Activated CD4-positive, alpha-beta T cell treated with anti-CD3 and anti-CD28 coated beads, Interleukin-2, amount 50 U/mL, for 48 hours (primary cell): ENCODE measurements at places on chromosomes 5 and 9.

DNA sequence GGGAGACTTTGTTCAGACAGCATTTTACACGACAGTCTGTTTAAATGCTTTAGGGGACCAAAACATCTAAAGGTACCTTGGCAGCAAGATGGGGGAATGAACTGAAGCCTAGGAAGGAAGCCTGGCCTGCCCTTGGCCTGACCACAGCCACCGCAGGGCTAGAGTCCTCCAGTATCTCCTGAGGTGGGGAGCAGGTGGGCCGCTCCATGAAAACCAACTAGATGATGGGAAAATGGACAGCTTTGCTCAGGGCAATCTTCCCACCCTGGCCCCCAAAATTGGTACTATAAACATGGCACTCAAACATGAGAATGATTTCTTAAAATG lies 153.3 kb downstream of the AUH start:
- no peak for DNase-seq

GRCh38 chr5:56605231-56605630 lies 210.1 kb upstream of the MAP3K1 start:
- DNase-seq, result no peak

DNA sequence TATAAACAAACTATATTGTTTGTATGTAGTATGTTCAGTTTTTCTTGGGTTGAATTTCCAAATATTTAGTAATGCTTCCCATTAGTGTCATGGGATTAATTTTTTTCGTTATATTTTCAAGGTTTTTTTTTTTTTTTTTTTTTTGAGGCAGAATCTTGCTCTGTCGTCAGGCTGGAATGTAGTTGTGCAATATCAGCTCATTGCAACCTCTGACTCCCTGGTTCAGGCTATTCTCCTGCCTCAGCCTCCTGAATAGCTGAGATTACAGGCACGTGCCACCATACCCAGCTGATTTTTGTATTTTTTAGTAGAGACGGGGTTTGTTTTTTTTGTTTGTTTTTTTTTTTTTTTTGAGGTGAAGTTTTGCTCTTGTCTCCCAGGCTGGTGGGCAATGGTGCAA lies 10.6 kb downstream of the DDX46 start:
- no peak for DNase-seq

- DNase-seq, result no peak
Measured at GRCh38 chr9:133948561-133949485, 43.3 kb downstream of the VAV2 start.

DNA sequence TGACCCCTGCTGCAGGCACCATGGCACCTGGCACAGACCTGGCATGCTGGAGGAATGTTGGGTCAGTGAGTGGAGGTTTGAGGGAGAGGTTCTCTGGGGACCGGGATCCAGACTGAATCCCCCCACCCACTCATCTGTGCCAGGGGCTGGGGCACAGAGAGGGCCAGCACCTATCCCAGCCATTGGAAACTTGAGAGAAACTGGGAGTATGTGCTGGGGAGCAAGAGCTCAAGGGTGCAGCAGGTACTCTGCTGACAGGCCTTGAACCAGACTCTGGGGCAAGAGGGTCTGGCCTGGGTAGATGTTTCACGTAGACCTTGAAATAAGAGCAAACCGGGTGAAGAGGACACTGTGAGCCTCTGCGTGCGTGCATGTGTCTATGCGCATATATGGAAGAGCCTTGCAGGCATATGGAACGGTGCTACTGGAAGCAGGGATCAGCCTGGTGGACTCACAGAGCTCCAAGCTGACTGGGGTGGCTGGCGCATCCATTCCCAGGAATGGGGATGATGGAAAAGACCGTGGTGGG lies 8.8 kb downstream of the FGF18 start:
- no peak for DNase-seq

DNA sequence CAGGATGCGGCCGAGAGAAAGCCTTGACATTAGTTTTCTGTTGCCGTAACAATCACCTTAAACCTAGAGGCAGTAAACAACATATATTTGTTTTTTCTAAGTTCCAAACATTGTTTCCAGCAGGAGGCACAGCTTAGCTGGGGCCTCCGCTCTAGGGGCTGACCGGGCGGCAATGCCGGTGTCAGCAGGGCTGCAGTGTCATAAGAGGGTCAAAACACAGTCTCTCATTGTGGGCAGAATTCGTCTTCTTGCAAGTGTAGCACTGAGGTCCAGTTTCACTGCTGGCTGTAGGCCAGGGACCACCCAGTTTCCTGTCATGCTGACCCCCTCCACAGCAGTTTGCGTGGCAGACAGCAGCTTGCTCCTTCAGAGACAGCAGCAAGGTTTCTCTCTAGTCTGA lies 186.2 kb downstream of the PJA2 start:
- DNase-seq, result no peak

GRCh38 chr5:37047947-37048346 lies 171.4 kb downstream of the NIPBL start:
- DNase-seq, result no peak

DNA sequence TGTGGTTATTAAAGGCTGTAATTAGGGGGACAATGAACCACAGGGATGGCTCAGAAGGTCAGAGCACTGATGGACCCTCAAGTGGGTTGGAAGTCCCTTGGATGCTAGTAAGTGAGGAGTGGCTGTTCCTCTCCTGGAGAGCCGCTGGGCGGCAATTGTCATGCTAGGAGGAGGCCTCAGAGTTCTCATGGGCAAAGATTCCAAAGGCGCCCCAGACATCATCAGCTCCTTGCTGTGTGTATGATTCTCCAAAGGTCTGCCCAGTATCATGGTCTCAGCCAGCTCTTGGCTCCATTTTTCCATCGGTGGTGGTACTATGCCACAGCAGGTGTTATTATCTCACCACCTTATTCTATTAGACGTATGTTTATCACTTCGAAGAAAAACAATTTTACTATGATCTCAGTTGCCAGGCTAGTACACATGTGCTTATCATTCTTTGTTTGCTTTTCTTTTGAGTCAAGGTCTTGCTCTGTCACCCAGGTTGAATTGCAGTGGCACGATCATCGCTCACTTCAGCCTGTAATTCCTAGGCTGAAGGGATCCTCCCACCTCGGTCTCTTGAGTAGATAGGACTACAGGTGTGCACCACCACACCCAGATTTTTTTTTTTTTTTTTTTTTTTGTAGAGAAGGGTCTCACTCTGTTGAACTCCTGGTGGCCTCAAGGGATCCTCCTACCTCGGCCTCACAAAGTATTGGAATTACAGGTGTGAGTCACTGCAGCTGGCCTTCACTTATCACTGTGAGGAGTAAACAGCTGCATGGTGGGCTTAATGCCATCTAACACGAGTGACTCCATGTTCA lies 46.8 kb downstream of the EXOSC2 start:
- no peak for DNase-seq

DNA sequence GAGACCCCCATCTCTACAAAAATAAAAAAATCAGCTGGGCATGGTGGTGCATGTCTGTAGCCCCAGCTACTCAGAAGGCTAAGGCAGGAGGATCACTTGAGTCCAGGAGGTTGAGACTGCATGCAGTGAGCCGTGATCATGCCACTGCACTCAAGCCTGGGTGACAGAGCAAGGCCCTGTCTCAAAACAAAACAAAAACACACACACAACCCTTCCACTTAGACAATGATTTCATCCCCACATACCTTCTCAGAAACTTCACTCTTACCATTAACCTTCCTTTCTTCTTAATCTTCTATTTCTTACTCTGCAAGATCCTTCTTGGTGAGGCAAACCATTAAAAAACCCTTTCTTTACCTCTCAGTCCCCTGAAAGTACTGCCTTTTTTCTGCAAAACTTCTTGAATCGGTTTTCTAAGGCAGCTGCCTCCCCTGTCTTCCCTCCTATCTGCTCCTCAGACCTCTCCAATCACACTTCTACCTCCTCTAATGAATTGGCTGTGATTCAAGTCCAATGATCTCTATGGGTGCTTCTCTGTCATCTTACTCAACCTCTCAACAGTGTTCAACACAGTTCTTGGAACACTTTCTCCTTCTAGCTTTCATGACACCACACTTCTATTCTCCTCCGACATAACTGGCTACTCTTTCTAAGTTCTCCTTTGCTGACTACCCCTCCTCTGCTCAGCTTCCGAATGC lies 47.3 kb downstream of the PFDN1 start:
- DNase-seq, result no peak

DNA sequence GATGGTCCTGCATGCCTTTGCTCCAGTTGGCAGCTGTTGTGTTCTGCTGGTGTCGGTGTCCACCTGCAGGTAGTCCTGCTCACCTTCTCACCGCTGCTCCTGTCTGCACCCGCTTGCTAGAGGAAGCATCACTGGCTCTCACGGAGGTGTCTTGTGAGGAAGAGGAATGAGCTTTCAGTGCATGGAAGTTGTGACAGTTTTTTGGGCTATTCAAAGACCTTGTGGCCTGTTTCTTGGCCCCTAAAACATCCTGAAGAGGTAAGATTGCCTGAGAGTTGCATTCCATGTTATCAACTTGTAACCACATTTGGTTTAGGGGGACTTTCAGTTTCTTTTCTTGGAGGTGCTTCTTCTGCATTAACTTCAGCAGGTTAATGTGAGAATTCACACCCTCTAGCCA lies 85.6 kb downstream of the MACROH2A1 start:
- DNase-seq, result no peak

DNA sequence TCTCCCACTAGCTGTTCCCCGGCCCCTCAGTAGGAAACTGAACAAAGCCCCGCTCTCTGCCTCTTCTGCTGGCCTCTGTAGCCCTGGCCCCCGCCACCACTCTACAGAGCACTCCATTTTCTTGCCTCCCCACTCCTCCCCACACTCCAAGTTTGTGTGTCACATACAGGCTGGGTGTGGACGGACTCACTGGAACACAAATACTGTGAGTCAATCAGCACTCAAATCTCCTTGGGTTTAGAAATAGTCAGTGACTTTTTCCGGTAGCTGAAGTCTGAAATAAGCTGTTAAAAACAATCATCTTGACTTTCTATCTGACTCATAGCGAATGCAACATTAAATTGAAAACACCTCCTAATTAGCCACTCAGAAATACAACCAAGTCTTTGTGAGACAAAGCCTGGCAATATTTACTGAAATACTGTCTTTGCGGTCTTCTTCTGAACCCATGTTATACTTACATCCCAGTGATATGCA lies 122.5 kb downstream of the LHFPL2 start:
- DNase-seq, result no peak

GRCh38 chr5:137454671-137455070 lies 44.5 kb downstream of the SPOCK1 start:
- DNase-seq, result no peak

GRCh38 chr5:140327589-140327988 lies 18.8 kb downstream of the HBEGF start:
- no peak for DNase-seq

DNA sequence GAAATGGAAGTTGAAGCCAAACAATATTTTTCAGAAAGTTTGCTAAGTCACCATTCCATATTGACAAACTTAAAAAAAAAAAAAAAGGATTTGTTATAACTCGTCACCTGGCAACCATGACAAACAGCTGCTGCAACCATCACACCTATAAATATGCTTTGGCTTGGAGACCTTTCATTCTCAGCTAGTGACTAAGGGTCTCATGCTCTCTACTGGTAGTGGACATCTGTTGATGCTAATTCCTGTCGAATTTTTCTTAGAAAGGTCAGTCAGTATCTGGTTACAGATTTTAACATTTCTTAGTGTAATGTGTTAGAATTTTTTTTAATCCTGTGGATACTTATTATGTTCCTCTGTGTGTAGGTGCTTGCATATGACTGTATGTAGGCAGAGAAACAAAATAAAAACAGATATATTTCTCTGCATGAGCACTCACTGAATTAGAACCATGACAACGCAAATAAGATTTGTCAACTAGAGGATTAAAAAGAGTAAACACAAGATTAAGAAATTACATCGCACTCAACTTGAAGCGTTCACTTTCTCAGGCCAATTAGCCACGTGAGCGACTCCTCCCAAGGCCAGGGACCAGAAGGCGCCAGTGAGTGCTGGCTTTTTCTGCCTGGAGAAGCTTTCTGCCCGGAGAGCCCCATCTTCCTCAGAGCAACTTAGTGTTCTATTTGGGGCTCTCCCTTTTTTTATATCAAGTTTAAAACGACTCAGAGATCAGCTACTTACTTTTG lies 27.0 kb upstream of the ZNF622 start:
- no peak for DNase-seq
